ELR (cell line): ENCODE measurements at places on chromosomes 5 and 9.

DNA sequence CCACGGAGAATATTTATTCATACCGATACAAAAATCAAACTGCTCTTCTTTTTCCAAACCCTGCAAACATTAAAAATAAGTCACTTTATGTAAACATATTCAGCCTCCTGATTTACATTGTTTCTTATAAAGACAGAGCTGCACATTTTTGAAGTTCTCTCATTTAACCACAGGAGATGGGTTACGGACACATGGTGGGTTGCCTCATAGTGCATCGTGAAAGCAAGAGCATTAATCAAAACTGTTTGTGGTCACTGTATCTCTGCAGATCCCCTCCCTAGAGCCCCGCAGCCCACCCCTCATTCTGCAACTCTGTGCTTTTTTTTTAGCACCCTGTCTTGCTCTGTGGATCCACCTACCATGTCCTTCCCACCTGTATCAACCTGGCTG is 43.3 kb upstream of the EQTN start:
- DNase-seq: no peak

- DNase-seq: peak; percentile 82
These were observed 47.4 kb downstream of the FNBP1 start for GRCh38 chr9:129995409-129996160.

DNA sequence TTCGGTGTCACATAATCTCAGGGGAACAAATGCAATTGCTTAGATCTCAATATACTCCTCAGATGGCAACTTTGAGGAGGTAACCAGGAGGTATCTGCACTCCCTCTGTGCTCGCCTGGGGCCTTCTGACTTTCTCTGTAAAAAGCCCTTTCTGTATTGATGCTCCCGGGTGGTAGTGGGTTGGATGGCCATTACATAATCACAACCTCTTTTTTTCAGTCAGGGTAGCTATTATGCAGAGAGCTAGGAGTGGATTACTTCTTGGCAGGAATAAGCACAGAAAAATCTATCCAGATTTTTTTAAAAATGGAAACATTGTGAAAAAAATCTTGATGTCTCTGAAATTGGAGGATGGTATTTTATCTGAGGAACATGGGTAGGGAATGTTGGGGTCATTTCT is 116.6 kb downstream of the SH3GL2 start:
- DNase-seq: no peak

- DNase-seq: no peak
These were observed 72.2 kb upstream of the GABRP start for GRCh38 chr5:170711300-170711699.
